PC-9 (cell line): ENCODE measurements at places on chromosomes 6 and 20. TPM values are rescaled to one million over a fixed set of nuclear protein-coding genes. Genes with fewer than 3 reads are reported as not detected.

DNA sequence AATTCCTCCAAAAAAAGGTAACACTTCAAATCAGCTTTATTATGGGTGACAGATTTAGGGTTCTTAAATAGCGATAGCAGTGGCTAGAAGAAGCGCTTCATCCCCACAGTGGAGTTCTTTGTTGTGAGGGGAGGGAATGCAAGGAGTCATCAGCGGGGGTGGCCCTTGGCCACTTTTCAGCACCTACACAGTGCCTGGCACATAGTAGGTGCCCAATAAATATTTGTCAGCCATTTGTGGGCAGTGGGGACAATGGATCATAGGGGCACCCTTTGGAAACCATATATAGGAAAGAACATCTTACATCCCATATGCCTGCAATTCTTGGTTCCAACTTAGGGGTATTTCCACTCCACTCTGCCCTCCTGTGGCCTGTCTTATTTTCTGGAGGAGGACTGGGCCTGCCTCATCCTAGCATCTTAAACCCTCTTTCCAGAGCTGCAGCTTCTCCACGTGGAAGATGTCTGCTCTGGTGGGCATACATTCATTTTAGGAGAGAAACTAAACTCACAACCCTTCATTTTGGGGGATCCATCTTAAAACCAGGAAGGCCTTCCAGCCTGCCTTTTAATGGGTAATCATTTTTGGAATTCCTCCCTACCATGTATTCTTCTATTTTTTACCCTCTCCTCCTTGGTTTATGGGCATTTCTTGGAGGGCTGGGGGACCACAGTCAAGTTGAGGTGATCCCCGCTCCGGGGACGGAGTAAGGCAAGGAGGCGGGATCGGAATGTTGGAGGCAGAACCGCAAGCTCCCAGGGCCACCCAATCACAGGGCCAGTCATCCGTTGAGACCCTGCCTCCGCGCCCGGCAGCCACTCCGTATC lies 2.6 kb upstream of the GPSM3 start:
- H3K27ac ChIP-seq: peak overlapping the region; percentile 39; the same call in 1 of the 2 replicates
- DNase-seq: no peak
- peak overlapping the region; percentile 72 for H3K4me3 ChIP-seq

DNA sequence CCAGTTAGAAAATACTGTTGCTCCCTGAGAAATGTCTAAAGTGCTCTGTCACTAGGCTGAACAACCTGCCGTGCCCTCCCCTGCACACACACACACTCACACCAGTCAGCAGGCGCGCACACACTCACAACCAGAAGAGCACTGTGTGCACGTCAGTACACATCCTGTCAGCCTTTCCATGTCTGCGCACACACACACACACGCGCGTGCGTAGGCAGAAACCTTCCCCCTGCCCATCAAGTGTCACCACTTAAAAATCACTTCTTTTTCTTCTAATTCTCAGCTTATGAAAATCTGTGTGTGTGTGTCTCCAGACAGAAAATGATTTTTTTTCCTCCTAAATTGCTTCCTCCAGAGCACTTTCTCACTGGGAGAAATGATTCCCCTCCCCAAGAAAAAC lies 100.3 kb downstream of the EDN3 start:
- no peak overlapping the region for H3K27ac ChIP-seq
- no peak overlapping the region for H3K4me3 ChIP-seq
- no peaks in the 10 kb centered on the region for H3K4me1 ChIP-seq
- H3K27me3 ChIP-seq: peaks cover 99% of the 10 kb centered on the region
- no peak for DNase-seq

DNA sequence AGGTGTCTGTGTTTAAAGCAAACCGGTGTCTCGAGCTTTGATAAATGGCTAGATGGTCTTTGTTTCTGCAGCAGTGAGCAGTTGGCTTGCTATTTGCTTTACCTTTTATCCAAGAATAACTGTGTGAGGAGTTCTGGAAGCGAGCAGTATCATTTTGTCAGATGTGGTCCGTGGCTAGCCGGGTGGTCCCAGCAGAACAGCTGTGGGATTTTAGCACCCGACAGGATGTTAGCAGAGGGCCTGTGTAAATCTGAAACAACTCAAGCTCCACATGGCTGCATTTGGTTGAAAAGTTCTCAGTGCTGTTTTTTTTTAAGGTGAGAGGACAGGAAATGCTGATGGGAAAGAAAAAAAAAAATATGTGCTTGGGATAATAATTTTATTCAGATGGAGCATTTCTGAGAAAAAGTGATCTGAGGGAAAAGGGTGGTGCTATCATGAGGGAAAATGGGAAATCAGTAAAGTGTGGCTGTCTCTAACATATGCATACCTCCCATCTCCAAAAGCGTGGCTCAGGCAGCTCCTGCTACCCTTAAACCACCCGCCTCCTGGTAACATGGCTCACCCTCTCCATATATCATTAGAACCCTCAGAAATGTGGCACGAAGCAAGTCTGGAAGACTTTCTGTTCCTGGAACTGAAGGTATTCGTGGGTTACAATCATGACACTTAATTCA lies 215.4 kb downstream of the TSHZ2 start:
- no peaks in the 10 kb centered on the region for H3K4me1 ChIP-seq
- H3K4me3 ChIP-seq: no peak overlapping the region
- no peak for DNase-seq

- H3K27me3 ChIP-seq: peaks cover 36% of the 10 kb centered on the region
- no peaks in the 10 kb centered on the region for H3K4me1 ChIP-seq
- H3K27ac ChIP-seq: no peak overlapping the region
- H3K36me3 ChIP-seq: no peaks in the 10 kb centered on the region
- H3K4me3 ChIP-seq: no peak overlapping the region
Measured at GRCh38 chr6:33172688-33173534, 19.4 kb downstream of the COL11A2 start.

ULBP1 gene
- total RNA-seq: 2.8 and 3.3 TPM in 2 replicates

GRCh38 chr6:165446331-165446730 lies 136.9 kb upstream of the C6orf118 start:
- no peaks in the 10 kb centered on the region for H3K4me1 ChIP-seq
- no peaks in the 10 kb centered on the region for H3K36me3 ChIP-seq
- H3K27ac ChIP-seq: no peak overlapping the region

- no peaks in the 10 kb centered on the region for H3K4me1 ChIP-seq
- H3K4me3 ChIP-seq: no peak overlapping the region
- no peak overlapping the region for H3K27ac ChIP-seq
- no peak for DNase-seq
- peaks cover 10% of the 10 kb centered on the region; the same call in 1 of the 2 replicates for H3K27me3 ChIP-seq
- no peaks in the 10 kb centered on the region for H3K36me3 ChIP-seq
Measured at GRCh38 chr6:165662041-165662748, 846 bp downstream of the PDE10A start.

CD40 gene
- total RNA-seq: 7.3 and 13.6 TPM in 2 replicates

ZFP57 gene
- 0.98 and 1.1 TPM in 2 replicates for total RNA-seq

GRCh38 chr6:10355115-10355702 lies 59.7 kb downstream of the TFAP2A start:
- H3K27me3 ChIP-seq: no peaks in the 10 kb centered on the region
- DNase-seq: no peak

DNA sequence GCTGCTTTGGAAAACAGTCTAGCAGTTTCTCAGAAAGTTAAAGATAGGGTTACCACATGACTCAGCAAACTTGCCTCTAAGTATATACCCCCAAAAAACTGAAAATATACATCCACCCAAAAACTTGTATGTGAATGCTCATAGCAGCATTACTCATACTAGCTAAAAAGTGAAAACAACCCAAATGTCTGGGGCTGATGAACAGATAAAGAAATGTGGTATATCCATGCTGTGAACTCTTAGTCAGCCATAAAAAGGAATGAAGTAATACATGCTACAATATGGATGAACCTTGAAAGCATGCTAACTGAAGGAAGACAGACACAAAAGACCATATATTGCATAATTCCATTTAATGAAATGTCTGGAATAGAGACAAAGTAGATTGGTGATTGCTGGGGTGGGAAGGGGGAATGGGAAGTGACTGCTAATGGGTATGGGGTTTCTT lies 79.9 kb upstream of the GLP1R start:
- H3K4me3 ChIP-seq: no peak overlapping the region

SPATS1 gene
- not detected in 2 replicates for total RNA-seq

DNA sequence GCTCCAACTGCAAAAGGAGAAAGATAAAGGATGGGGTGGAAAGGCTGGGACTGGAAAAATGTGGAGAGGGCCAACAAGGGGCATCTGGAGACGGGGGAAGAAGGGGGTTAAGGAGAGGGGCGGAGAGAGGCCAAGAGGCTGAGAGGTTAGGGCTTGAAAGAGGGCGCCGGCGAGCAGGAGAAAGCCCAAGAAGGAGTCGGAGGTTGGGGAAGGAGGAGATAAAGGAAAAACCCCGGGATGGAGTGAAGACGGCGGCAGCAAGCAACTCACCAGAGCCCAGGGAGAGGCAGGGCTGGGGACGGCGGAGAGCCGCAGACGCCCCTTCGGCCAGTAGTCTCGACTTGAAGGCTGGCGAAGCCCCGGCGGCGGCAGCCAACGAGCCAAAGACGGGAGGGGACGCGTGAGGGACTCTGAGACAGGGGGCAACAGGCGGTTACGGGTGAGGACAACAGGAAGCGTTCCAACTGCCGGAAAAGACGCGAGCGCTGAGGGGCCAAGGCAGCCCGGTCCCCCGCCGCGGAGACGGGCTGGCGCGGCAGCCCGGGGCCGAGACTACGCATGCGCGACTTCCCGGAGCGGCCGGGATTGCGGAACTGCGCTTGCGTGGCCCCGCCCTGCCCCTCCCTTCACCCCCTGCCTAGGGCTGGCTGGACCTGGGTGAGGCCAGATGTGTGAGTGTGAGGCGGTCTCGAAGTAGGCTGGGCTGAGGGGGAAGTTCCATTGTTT lies at the start of gene STK38:
Gene STK38 (minus strand): TSS at position 560 of the 726 bp plus-strand sequence. CDS start 7,277 bp downstream, outside the sequence.
- peak; percentile 73 for DNase-seq
- peak within 1 kb of the TSS; percentile 51 for H3K27ac ChIP-seq
- H3K36me3 ChIP-seq: peaks cover 3% of the 10 kb centered on the region; the same call in 1 of the 2 replicates
- peaks cover 36% of the 10 kb centered on the region for H3K4me1 ChIP-seq
- H3K27me3 ChIP-seq: no peaks in the 10 kb centered on the region

XKR7 gene
- total RNA-seq: not detected in 2 replicates

TBC1D32 gene
- 12.0 and 14.0 TPM in 2 replicates for total RNA-seq

VGLL2 gene
- total RNA-seq: not detected in 2 replicates

- no peak overlapping the region for H3K4me3 ChIP-seq
- no peaks in the 10 kb centered on the region for H3K36me3 ChIP-seq
- H3K27me3 ChIP-seq: no peaks in the 10 kb centered on the region
Measured at GRCh38 chr20:51353491-51353890, 189.0 kb downstream of the NFATC2 start.

DNA sequence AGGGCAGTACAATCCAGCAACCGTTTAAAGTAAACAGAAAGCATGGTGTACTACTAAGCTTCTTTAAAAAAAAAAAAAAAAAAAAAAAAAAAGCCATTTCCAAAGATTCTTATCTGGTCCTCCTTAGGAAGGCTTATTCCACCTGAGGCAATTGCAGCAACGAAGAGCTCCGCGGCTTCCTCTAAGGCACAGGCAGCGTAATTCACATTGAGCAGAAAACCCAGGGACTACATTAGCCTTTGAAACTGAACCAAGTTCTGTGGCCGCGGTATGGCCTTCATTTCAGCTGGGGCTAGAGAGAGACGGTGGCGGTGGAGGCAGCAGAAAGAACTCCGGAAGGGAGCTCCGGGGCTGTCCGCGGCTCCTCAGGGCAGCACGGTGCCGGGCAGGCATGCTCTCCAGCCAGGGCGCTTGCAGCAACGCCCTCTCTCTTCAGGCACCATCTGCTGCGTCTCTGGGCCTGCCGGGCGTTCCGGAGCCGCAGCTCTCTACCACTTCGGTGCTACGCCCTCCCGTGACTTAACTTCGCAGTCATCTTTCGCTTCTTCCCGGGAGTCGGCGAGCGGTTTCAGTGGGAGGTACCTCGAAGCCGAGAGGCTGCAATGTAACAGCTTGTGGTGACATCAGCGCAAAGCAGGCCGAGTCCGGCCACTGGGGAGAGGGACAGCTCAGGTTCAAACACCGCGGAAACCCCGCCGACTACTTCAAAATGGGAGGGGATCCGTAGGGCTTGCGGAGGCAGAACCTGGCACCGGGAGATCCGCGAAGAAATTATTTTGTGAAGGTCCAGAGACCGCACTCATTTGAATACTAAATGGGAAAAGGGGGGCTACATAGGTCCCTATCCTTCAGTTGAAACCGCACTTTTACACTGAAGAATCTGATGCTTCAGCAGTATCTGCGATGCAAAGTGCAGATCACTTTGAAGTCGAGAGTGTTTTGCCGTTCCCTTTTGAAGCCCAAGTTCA lies 100.0 kb downstream of the DST start:
- H3K4me1 ChIP-seq: peaks cover 26% of the 10 kb centered on the region
- H3K36me3 ChIP-seq: no peaks in the 10 kb centered on the region
- H3K4me3 ChIP-seq: peak overlapping the region; percentile 62
- H3K27ac ChIP-seq: peak overlapping the region; percentile 87
- H3K27me3 ChIP-seq: no peaks in the 10 kb centered on the region

GRCh38 chr20:62651285-62652021 lies 9.2 kb downstream of the SLCO4A1 start:
- H3K36me3 ChIP-seq: peaks cover 29% of the 10 kb centered on the region; the same call in 1 of the 2 replicates
- no peak for DNase-seq
- H3K27ac ChIP-seq: peak overlapping the region; percentile 43
- no peak overlapping the region for H3K4me3 ChIP-seq

THBD gene
- total RNA-seq: 1.7 and 3.0 TPM in 2 replicates

LINC00237 gene
- total RNA-seq: not detected in 2 replicates

AVP gene
- total RNA-seq: not detected in 2 replicates

LRRC73 gene
- total RNA-seq: 0.55 and 1.5 TPM in 2 replicates
